Umbilical cord (tissue), 2 donors: ENCODE measurements at places on chromosomes 3 and 15.

GRCh38 chr3:3192286-3192675 lies 12.8 kb upstream of the CRBN start:
- no peak for DNase-seq

DNA sequence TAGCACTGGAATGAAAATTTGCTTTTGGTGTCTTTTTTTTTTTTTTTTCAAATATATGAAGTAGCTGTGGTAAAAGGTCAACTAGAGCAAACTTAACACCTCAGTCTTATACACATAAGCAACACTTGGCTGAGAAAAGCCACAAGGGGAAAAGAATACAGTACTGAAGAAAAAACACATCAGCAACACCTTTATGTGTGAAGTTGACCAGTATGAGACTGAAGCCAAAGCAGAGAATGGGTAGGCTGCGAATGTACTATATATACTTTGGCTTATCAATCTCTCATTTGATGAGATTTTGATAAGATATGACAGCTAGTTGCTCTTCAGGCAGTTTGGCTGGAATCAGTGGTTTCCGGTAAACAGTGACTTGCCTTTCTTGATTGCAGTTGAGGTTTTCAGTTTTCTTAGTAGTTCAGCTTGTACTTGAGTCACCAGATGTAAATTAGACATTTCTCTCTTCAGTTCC lies 22.0 kb upstream of the ZCWPW2 start:
- no peak for DNase-seq

DNA sequence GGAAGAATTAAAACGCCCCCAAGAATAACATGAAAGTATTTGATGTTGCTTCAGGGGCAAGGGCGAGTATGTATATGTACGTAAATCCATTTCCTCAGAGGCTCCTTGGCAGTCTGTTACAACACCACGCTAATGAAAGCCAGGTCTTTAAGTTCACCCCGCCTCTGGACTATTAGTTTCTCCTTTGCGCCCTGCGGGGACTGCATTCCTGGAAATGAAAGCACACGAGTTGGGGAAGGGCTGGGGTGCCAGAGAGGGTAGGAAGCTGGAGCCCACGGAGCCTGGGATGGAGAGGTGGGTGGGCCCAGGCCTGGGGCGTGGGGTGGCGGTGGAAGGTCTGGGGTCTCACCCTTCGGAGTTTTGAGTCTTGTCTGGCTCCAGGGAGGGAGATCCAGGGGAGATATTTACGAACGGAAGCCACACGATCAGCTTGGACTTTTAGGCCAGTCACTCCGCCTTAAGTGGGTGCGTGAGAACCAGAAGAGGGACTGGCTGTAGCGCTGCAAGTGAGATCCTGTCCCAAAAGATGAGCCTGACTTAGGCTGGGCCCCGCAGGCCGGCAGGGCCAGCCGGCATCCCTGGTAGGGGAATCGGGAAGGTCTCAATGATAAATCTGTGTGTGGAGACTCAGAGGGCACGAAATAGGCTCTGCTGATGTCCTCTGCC lies 1.6 kb upstream of the PLCL2 start:
- peak; percentile 65 for DNase-seq

- DNase-seq: no peak
Measured at GRCh38 chr3:155712008-155712407, 32.9 kb downstream of the PLCH1 start.

- no peak for DNase-seq
Measured at GRCh38 chr3:109973733-109974132, 636.4 kb upstream of the DPPA4 start.

DNA sequence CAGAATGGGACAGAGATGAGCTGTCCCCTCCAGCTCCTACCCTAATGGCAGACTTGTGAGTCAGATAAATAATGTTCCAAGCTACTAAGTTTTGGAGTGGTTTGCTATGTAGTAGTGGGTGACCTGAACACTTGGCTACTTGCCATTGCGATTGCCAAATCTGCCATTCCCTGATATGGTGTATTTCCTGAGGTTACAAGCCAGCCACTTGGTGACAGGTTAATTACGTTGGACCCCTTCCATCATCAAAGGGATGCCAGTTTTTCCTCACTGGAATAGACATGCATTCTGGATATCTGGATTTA lies 33.6 kb downstream of the MORF4L1 start:
- no peak for DNase-seq

DNA sequence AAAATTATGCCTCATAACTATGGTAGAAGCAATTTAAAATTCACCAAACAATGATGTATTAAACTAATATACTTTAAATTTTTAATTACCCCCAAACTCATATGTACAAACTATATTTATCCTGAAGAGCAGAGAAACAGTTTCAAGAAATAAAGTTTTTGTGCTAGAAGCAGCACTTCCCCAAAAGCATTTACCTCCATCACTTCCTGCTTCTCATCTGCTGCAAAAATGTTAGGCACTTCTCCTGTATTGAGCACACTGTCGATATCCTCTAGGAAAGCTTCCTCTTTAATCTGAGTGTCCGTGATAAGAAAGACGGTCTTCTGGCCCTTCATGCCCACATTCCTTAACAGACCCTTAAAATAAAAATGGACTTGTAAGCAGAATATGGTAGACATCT lies 101.5 kb upstream of the ASB14 start:
- DNase-seq: no peak

DNA sequence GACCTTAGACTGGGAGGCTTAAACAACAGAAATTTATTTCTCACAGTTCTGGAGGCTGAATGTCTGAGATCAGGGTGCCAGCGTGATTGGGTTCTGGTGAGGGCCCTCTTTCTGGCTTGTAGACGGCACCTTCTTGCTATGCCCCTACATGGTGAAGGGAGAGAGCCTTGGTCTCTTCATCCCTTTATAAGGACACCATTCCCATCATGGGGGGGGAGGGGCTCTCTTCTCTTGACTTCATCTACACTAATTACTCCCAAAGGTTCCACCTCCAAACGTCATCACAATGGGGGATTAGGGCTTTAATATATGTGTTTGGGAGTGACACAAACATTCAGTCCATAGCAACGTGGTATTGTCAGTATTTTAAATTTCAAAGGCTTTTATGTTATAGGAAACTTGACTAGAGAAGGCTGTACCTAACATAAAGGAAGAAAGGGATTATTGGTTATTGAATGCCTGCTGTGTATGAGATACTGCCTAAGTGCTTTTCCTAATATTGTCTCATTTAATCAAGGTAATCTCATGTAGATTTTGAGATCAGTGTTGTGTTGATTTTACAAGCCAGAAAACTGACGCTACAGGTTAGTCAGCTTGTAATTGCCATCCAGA lies 20.9 kb downstream of the SYN2 start:
- no peak for DNase-seq

- DNase-seq: no peak
Measured at GRCh38 chr3:78495301-78495700, 1272.5 kb downstream of the ROBO1 start.

GRCh38 chr3:197105786-197106185 lies 76.2 kb upstream of the MELTF start:
- DNase-seq: no peak

- no peak for DNase-seq
Measured at GRCh38 chr3:2735392-2735894, 374.7 kb downstream of the IL5RA start.

DNA sequence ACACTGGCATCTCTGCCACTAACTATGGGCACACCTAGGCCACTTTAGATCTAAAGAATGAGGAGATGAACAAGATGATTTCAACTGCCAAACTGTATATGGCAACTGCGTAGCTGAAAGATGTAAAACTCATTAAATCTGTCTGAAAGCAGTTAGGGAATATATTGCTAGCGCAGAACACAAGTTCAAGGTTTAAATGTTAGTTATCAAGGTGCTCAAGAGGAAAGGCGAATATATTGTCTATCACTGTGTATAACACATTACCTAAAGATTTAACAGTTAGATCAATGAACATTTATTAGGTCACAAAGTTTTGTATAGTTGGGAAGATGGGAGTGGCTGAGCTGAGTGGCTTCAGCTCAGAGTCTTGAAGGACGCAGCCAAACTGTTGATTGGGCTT lies 33.9 kb upstream of the PSMD6 start:
- no peak for DNase-seq

DNA sequence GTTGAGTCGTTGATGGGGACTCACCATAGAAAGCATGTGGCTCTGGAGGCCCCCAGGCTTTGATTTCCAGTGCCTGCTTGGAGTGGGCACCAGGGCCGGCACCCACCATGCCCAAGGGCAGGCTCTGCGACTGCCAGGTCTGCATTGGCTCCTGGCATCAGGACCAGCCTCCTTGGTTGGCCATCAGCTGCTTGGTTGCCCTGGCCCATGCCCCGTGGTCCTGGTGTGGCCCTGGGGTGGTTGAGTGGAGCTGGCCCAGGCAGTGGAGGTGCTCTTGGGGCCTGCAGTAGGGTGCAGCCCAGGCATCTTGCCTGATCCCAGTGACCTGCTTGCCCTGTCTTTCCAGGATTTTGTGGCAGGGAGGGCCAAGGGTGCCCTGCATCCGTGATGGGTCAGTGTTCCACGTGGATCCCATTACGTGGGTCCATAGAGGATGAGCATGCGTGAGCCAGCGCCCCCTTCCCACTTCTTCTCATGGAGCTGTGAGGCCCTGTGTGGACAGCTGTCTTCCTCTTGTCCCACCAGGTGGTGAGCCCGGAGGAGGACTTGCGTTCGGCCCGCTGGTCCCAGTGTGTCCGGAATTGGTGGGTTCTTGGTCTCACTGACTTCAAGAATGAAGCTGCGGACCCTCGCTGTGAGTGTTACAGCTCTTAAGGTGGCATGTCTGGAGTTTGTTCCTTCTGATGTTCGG lies 187.0 kb downstream of the UBE3A start:
- no peak for DNase-seq

DNA sequence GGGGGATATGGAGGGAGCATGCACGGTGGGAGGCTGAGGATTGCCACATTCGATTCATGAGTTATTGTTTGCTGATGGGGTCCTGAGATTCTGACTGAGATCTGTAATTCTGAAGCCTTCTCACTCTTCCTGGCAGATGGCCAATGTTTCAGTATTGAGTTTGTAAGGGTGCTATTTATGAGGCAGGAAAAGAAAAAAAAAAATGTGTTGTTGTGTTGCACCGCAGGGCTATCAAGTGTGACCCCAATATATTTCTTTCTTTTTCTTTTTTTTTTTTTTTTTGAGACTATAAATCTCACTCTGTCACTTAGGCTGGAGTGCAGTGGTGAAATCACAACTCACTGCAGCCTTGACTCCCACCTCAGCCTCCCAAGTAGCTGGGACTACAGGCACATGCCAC lies 3.2 kb upstream of the SENP2 start:
- no peak for DNase-seq

DNA sequence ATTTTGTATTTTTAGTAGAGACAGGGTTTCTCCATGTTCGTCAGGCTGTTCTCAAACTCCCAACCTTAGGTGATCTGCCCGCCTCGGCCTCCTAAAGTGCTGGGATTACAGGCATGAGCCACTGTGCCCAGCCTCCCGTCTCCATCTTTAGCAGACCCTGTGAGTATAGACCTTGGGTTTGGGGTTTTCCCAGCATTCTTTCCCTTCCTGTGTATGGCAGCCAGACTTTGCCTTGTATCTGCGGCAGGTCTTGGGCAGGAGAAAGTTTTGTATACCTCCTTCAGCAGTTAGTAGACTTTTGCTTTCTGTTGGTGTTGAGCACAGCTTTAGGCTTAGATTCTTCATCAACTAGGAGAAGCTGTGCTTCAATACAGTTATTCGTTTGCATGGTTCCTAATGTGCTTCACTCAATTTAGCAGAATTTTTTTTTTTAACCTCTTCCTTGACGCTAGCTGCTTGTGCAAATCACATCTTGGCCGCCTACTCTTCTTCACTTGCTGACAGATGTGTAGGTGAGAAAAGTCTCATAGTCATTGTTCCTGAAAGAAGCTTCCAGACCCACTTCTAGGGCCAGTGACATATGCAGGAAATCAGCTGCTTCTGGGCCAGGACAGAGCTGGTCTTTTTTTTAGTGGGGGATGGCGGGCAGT lies 38.4 kb downstream of the MAP2K1 start:
- no peak for DNase-seq

DNA sequence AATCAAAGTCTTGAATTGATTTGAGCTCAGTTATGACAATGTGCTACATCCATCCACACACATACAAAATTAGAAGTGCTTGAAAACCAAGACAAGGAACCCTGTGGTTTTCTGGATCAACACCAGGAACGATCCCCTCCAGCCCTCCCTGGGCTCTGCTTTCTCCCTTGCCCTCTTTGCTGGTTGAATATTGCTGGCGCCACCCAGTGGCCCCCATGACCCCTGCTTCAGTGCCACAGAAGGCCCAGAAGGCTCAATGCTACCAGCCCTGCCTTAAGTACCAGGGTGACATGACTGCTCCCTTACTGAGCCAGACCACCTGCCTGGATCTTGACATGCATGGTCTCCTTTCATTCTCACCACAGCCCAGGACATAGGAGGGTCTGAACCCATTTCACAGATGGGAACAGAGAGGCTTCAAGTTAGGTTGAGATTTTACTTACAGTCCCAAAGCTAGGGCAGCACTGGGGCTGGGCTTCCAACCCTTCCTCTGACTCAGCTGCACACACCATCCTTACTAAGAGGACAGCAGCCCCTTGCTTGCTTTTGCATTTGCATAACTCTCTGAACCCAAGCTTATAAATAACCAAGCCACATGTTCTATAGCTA lies 15.0 kb downstream of the IL12A start:
- DNase-seq: peak; percentile 11

- no peak for DNase-seq
Measured at GRCh38 chr15:57285386-57285785, 90.9 kb upstream of the CGNL1 start.

GRCh38 chr3:111621535-111621934 lies 26.4 kb upstream of the ZBED2 start:
- DNase-seq: no peak

DNA sequence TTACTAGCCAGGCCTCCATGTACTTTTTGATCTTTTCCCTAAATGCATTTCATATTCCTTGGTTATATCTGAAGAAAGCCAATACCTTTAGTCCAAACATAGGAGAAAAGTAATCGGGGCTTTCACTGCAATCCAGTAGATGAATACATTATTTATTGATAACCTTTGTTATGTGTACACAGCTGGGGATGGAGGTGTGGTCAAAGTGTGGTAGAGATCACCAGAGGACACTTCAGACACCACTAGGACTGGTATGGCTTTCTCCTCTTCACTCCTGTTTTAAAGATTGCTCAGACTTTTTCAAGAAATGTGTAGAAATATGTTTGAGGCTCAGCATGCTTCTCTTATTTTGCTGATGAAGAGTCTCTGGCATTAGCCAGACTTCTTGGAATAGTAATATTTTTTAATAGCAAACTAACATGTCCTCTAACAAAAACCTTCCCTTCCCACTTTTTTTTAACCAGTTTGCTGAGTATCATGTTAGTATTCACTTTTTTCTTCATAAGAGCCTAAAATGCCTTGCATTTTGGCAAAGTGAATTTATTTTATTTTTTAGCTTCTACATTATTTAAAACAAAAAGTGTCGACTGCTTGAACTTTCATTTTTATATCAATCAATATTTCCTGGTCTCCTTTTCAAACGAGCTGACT lies 65.6 kb upstream of the MBNL1 start:
- DNase-seq: no peak

DNA sequence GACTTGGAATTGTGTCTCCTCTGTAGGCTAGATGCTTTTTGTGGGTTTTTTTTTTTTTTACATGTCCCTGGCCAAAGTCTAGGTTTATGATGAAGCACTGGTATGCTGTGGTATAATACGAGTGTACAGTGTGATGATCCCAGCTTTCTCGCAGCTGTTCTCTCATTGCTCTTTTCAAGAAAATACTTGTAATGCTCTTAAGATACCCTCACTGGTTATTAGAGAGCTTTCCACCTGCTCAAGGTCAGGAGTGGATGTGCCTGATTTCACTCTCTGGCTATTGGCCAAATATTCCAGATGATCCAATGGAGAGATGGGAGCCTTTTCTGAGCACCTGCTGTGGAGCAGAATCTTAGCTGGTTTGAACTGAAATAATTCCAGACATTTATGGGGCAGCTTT lies 215.1 kb downstream of the MYRIP start:
- no peak for DNase-seq

- no peak for DNase-seq
Measured at GRCh38 chr3:84825817-84826216, 133.0 kb upstream of the CADM2 start.
